ENCODE measurements at places on chromosomes 3 and 15. TPM values are rescaled to one million over a fixed set of nuclear protein-coding genes. Genes with fewer than 3 reads are reported as not detected.

Gene ZPLD1
- not detected for total RNA-seq

Gene ANKRD63
- total RNA-seq, result not detected

Gene EEF1AKMT4
- total RNA-seq, result 3.5 TPM

Gene RTP2
- total RNA-seq, result not detected

Gene TM4SF4
- not detected for total RNA-seq

Gene RLBP1
- total RNA-seq, result not detected

DNA sequence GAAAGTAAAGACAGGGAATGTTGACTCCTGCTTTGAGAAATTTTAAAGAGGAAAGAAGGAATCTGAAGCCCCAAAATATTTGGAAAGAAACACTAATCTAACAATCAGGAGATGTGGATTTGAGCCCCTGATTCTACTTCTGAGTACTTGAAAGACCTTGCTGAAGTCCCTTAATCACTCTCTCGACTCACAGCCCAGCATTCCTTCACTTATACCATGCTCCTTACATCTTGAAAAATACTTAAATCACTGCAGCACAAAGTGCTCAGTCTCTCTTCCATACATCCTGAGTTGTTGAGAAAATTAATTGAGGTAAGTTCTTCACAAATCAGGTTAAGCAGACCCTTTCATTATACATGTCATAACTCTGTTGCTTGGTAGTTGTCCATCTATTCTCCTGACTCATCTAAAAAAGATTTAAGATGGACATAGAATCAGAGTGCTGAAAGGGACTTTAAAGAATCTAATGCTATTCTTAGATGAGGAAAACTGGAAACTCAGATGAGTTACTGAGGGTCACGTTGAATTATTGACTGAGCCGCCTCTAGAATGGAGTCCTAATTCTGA lies 72.8 kb upstream of the THSD4 start:
- no peak overlapping the region for H3K4me3 ChIP-seq
- no peaks in the 10 kb centered on the region for H3K36me3 ChIP-seq
- H3K27me3 ChIP-seq, result peaks cover 5% of the 10 kb centered on the region
- H3K4me1 ChIP-seq, result no peaks in the 10 kb centered on the region

GRCh38 chr3:153906366-153906765 lies 214.8 kb upstream of the ARHGEF26 start:
- H3K4me1 ChIP-seq, result no peaks in the 10 kb centered on the region
- H3K36me3 ChIP-seq, result no peaks in the 10 kb centered on the region
- peaks cover 2% of the 10 kb centered on the region for H3K27me3 ChIP-seq
- no peak overlapping the region for H3K27ac ChIP-seq
- DNase-seq, result no peak

- no peaks in the 10 kb centered on the region for H3K36me3 ChIP-seq
- H3K27ac ChIP-seq, result no peak overlapping the region
- no peak overlapping the region for H3K4me3 ChIP-seq
- H3K27me3 ChIP-seq, result no peaks in the 10 kb centered on the region
- no peaks in the 10 kb centered on the region for H3K4me1 ChIP-seq
- no peak for DNase-seq
These were observed 61.1 kb downstream of the CPNE4 start for GRCh38 chr3:131973731-131974130.

- peaks cover 4% of the 10 kb centered on the region for H3K27me3 ChIP-seq
- H3K27ac ChIP-seq, result no peak overlapping the region
- no peaks in the 10 kb centered on the region for H3K36me3 ChIP-seq
- H3K4me3 ChIP-seq, result no peak overlapping the region
These were observed 116.4 kb downstream of the GREM1 start for GRCh38 chr15:32834156-32834555.

Data from activated CD4-positive, alpha-beta memory T cell treated with anti-CD3 and anti-CD28 coated beads for 36 hours (primary cell).